Articular chondrocyte of knee joint (primary cell): ENCODE measurements at places on chromosomes 6 and 20. TPM values are rescaled to one million over a fixed set of nuclear protein-coding genes. Genes with fewer than 3 reads are reported as not detected.

GMPR gene
- 4.2 and 4.9 TPM in 2 replicates for total RNA-seq

ANKS1A gene
- total RNA-seq = 7.4 and 9.1 TPM in 2 replicates

MACROD2 gene
- total RNA-seq = 2.1 and 2.4 TPM in 2 replicates

PCK1 gene
- under 0.01 TPM in 1 of 2 replicates, not detected in the other for total RNA-seq

CST5 gene
- total RNA-seq = not detected in 2 replicates

MYLK4 gene
- total RNA-seq = 0.78 and 0.97 TPM in 2 replicates

SYCP2L gene
- total RNA-seq = 0.13 and 0.43 TPM in 2 replicates

PGC gene
- total RNA-seq = not detected in 2 replicates

RNF39 gene
- total RNA-seq = not detected in 2 replicates

CST8 gene
- total RNA-seq = not detected in 2 replicates

PDE7B gene
- total RNA-seq = 25.7 and 32.8 TPM in 2 replicates

SEL1L2 gene
- not detected in 2 replicates for total RNA-seq

JPH2 gene
- 0.22 and 0.52 TPM in 2 replicates for total RNA-seq

CALHM5 gene
- 3.1 and 4.2 TPM in 2 replicates for total RNA-seq

CDH26 gene
- total RNA-seq = 0.26 and 0.32 TPM in 2 replicates

LY6G6D gene
- not detected in 2 replicates for total RNA-seq

NOP56 gene
- total RNA-seq = 61.9 and 66.6 TPM in 2 replicates

PLCB1 gene
- total RNA-seq = 15.4 and 41.6 TPM in 2 replicates

BCAS1 gene
- not detected in 2 replicates for total RNA-seq

SNAI1 gene
- 2.7 and 4.6 TPM in 2 replicates for total RNA-seq

GRIK2 gene
- 0.32 and 0.52 TPM in 2 replicates for total RNA-seq

CBLN4 gene
- total RNA-seq = not detected in 2 replicates

RWDD2A gene
- 4.8 and 5.2 TPM in 2 replicates for total RNA-seq

C20orf202 gene
- not detected in 2 replicates for total RNA-seq

ATP6V1G2 gene
- total RNA-seq = 3.4 and 3.5 TPM in 2 replicates

PTCHD4 gene
- total RNA-seq = 0.13 and 0.54 TPM in 2 replicates

C20orf141 gene
- 0.32 TPM in 1 of 2 replicates, not detected in the other for total RNA-seq

PLCB4 gene
- 9.1 and 9.5 TPM in 2 replicates for total RNA-seq
